ENCODE measurements at places on chromosomes 12 and 14.
A peak's percentile ranks its signal among the peaks of the same experiment; 100 is the strongest.

DNA sequence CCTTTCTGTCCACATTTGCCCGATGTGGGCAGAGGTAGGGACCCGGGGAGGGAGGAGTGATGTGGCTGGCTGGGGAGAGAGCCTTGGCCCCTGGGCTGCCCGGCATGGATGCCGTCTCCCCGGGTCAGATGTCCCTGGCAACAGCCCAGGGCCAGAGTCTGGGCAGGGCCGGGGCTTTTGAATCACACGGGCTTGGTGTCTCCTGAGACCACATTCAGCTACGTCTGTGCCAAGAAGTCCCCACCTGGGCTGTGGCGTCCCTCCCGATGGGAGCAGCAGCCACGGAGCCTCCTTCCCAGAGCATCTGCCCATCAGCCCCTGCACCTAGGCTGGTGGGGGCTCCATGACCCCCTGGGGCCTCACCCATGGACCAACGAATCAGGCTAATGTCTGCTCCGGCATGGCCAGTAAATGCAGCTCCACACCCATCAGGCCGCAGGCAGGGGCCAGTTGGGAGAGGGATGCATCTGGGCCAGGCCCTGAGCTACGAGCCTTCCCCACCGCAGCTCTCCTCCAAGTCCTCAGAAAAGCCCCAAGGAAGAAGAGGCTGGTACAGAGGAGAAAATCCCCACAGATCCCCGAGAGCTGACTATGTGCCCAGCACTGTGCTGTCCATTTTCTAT lies 109.4 kb downstream of the RFLNA start:
- DNase-seq = no peak

- DNase-seq = no peak
These were observed 4.3 kb upstream of the GZMH start for GRCh38 chr14:24613747-24614146.

GRCh38 chr12:108133482-108133881 lies 4.4 kb downstream of the WSCD2 start:
- no peak for DNase-seq

DNA sequence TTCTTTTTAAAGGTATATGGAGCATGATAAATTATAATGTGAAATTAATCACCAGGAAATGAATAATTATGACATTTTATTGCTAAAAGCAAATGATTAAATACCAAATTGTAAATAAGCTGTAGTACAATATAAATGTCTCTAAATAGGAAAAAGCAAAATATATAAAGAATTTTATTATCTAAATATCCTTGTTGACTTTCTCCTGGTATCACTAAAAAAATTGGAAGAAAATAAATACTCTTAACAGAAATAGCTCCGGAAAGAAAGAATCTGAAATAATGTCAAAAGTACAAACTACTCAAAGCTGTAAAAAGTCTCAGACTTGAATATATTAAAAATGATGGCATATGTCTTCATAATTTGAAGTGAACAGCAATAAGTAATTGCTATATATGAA lies at the start of gene OR11H7:
OR11H7 (plus strand) TSS at position 301 of the 400 bp plus-strand sequence.
- DNase-seq = no peak

DNA sequence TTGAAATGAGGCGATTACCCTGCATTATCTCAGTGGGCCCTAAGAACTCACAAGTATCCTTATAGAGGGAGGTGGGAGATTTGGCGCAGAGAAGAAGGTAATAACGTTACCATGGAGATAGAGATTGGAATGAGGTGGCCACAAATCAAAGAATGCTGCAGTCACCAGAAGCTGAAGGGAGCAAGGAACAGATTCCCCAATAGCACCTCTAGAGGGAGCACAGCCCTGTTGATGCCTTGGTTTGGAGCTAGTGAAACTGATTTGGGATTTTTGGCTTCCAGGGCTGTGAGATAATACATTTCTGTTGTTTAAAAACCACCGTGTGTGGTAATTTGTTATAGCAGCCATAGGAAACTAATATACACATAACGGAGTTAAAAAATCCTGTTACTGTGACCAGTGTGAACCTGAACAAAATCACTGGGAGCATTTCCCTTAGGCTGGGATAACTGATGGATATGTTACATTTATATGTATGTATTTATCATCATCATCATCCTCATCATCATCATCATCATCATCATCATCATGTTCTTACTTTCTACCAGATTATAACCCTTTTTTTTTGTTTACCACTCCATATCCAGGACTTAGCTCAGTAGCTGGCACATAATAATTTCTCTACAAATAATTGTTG lies 100.3 kb downstream of the LIN7A start:
- peak; percentile 77 for DNase-seq

- DNase-seq = no peak
These were observed 76.3 kb upstream of the NOS1 start for GRCh38 chr12:117437516-117438255.

DNA sequence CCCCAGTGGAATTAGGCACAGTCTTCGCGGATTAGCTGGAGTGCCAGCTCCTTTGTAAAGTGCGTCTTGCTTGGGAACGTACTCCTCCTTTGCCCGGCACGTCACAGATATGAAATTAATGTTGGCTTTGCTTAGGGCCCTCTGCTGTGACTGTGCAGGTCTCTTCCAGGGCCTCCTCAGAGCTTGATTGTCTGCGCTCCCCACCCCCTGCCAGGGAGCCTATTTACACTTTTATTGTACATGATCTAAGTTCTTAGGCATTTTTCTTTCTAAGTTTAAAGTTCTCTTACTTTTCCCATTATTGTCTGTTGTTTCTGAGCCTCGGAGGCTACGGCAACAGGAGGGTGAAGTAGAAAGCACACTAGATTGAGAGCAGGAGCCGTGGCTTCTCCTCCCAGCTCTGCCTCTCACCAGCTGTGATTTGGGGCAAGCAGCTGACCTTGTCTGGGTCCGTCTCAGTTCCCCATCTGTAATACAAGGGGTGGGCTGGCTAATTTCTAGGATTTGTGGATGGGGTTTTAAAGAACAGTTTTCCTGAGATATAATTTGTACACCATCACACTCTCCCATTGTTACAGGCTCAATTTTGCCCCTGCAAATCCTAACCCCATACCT lies 81.8 kb downstream of the TSPAN9 start:
- DNase-seq = peak; percentile 53

DNA sequence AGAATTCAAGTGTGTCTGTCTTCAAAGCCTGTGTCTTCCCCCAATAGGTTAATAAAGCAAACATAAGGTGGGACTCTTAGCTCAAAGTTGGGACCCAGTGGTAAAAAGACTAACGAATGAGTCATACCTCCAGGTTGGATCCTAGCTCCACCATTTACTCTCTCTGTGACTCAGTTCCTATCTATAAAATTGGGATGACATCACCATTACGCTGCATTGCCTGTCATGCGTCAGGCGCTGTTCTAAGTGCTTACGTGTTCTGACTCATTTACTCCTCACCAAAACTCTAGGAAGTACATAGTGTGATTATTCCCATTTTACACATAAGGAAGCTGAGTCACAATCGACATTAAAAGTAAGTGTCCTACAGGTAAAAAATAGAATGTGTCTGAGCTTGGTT lies 915.8 kb downstream of the VRK1 start:
- DNase-seq = peak; percentile 23

GRCh38 chr14:52080808-52081755 lies 12.2 kb upstream of the NID2 start:
- DNase-seq = peak; percentile 92

DNA sequence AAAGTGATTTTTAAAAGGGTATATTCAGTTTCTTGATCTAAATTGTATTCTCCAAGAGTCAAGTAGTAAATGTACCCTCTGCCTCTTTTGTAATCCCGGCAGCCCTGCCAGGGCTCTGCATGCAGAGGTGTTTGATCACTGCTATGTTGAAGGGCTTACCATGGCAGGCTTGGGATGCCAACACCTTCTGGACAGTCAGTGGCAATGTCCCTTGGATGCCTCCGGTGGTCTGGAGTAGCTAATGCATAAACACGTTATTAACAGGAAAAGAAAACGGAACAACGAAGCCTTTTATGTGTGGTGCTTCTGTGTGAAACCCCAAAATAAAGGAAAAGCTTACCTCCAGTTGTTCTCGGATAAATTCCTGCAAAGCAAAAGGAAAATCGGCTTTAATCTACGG lies 19.9 kb downstream of the EIF2B2 start:
- peak; percentile 20 for DNase-seq

DNA sequence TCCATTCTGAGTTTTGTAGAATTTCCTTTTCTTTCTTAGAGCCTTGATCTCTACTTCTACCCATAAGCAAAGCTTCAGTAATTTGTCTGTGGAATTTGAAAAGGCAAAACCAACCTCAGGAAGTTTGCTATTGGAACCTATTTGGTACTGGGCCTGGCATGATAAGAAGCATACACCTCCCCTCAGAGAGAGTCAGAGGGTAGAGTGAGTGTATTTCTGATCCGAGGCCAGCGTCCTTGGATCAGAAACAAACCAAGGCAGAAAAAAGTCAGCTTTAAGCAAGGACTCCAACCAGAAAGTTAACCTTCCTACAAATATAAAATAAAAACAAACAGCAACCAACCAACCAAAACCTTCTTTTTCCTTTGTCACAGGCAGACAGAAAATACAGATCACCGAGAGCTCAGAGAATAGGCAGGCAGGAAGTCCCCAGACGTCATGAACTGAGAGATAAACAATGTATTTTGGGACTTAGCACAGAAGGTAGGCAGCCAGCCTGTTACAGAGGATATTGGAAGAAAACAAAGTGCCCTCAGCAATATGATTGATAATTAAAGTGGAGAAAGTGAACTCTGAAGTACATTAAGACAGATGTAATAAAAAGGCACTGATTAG lies 141.5 kb downstream of the NEDD1 start:
- DNase-seq = no peak

- no peak for DNase-seq
These were observed 92.0 kb upstream of the AMN1 start for GRCh38 chr12:31820832-31821231.

- DNase-seq = peak; percentile 31
These were observed 63.2 kb upstream of the PTPRR start for GRCh38 chr12:70983692-70984091.

GRCh38 chr12:94049718-94050117 lies 98.7 kb upstream of the PLXNC1 start:
- DNase-seq = no peak

- DNase-seq = no peak
These were observed 103.5 kb downstream of the WSCD2 start for GRCh38 chr12:108232565-108232964.
